Tracheal epithelial cell (primary cell): ENCODE measurements at places on chromosomes 7 and 10. TPM values are rescaled to one million over a fixed set of nuclear protein-coding genes. Genes with fewer than 3 reads are reported as not detected.

Gene GRM8
- total RNA-seq = not detected in 2 replicates

Gene BLNK
- 5.5 TPM in 2 replicates for total RNA-seq

Gene LEP
- total RNA-seq = 0.21 and 0.24 TPM in 2 replicates

Gene ADAMTS14
- 0.48 TPM in 1 of 2 replicates, not detected in the other for total RNA-seq

Gene CDH23
- total RNA-seq = under 0.01 TPM in 1 of 2 replicates, not detected in the other

Gene C10orf71
- total RNA-seq = not detected in 2 replicates

Gene REEP3
- total RNA-seq = 67.2 and 97.0 TPM in 2 replicates

Gene SLIT1
- under 0.01 TPM in 1 of 2 replicates, not detected in the other for total RNA-seq

Gene PRSS2
- total RNA-seq = not detected in 2 replicates

Gene CNNM1
- under 0.01 and 0.21 TPM in 2 replicates for total RNA-seq

Gene ACHE
- 0.24 TPM in 1 of 2 replicates, not detected in the other for total RNA-seq

Gene TMEM130
- total RNA-seq = not detected in 2 replicates

Gene TCAF2
- 0.85 and 4.1 TPM in 2 replicates for total RNA-seq

Gene RADIL
- not detected in 2 replicates for total RNA-seq

Gene NUPR2
- not detected in 2 replicates for total RNA-seq

Gene FAM13C
- under 0.01 and 0.24 TPM in 2 replicates for total RNA-seq

Gene UNCX
- not detected in 2 replicates for total RNA-seq

Gene VIM
- total RNA-seq = 168 and 947 TPM in 2 replicates

Gene SCIN
- 0.21 and 5.3 TPM in 2 replicates for total RNA-seq

Gene MEPCE
- total RNA-seq = 14.9 and 16.6 TPM in 2 replicates

Gene SFTPA2
- total RNA-seq = under 0.01 TPM in 1 of 2 replicates, not detected in the other

Gene MPP7
- 6.3 and 23.7 TPM in 2 replicates for total RNA-seq

Gene SUPV3L1
- total RNA-seq = 32.3 and 33.7 TPM in 2 replicates

Gene TPST1
- total RNA-seq = 22.2 and 25.8 TPM in 2 replicates

Gene TMEM273
- 0.48 TPM in 1 of 2 replicates, not detected in the other for total RNA-seq

Gene CLEC2L
- not detected in 2 replicates for total RNA-seq

Gene PIK3CG
- under 0.01 TPM in 1 of 2 replicates, not detected in the other for total RNA-seq

Gene SPDYE6
- not detected in 2 replicates for total RNA-seq

Gene CELF2
- 1.5 and 1.7 TPM in 2 replicates for total RNA-seq

Gene SLC26A3
- total RNA-seq = not detected in 2 replicates

Gene SPDYE16
- not detected in 2 replicates for total RNA-seq

Gene SLC39A12
- total RNA-seq = not detected in 2 replicates

Gene PARD3
- total RNA-seq = 105 and 126 TPM in 2 replicates

Gene SDK1
- 0.43 and 1.7 TPM in 2 replicates for total RNA-seq

Gene SPDYE8
- not detected in 2 replicates for total RNA-seq

Gene ABCA13
- total RNA-seq = 0.24 and 1.5 TPM in 2 replicates

Gene STEAP1B
- 7.0 and 8.2 TPM in 2 replicates for total RNA-seq

Gene RNF32
- total RNA-seq = 1.2 and 2.8 TPM in 2 replicates

Gene TMEM229A
- not detected in 2 replicates for total RNA-seq

Gene CPA4
- 6.6 and 7.2 TPM in 2 replicates for total RNA-seq
